Tibial nerve (tissue), 4 donors: ENCODE measurements at places on chromosomes 3 and 15. TPM values are rescaled to one million over a fixed set of nuclear protein-coding genes. Genes with fewer than 3 reads are reported as not detected.

- DNase-seq, result no peak
- H3K4me3 ChIP-seq, result no peak overlapping the region
- no peaks in the 10 kb centered on the region for H3K27me3 ChIP-seq
- H3K27ac ChIP-seq, result no peak overlapping the region
- no peaks in the 10 kb centered on the region for H3K4me1 ChIP-seq
Observed at GRCh38 chr3:117306299-117306698, 596.7 kb downstream of the TUSC7 start.

DNA sequence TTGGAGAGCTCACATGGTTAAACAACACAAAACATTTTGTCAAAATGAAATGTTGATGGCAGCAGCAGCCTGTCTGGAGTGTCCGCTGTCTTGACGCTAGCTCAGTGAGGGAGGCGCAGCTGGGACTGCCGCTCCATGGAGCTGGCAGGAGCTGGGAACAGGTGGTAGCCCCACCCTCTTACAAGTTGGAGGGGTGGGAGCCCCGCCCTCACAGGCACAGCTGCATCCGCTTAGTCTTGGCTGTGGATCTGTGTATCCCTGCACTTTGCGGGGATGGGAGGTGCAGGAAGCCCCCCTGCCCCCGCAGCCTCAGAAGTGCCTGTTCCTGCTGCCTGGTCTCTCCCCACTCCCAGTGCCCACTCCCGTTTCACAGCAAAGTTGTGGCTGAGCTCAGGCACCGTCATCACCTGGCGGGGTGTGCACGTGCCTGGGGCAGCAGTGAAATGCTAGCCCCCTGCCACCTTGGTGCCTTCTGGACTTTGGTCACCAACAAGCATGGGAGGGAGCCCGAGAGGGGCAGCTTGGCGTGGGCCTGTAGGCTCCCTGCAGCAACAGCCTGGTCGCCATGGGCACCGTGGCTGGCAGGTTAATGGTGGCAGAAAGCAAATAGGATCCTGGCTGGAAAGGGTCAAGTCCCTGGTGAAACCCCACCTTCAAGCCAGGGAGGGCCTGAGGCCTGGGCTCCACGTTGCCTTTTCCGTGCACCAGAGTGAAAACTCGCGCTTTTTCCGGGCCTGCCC lies 53.8 kb upstream of the CADM2 start:
- no peak overlapping the region for H3K27ac ChIP-seq
- no peaks in the 10 kb centered on the region for H3K4me1 ChIP-seq
- no peak overlapping the region for H3K4me3 ChIP-seq
- H3K36me3 ChIP-seq, result no peaks in the 10 kb centered on the region

GRCh38 chr15:25433118-25433865 lies 5.5 kb downstream of the UBE3A start:
- H3K27me3 ChIP-seq, result no peaks in the 10 kb centered on the region
- H3K4me3 ChIP-seq, result no peak overlapping the region
- H3K36me3 ChIP-seq, result no peaks in the 10 kb centered on the region
- H3K27ac ChIP-seq, result no peak overlapping the region
- no peaks in the 10 kb centered on the region for H3K4me1 ChIP-seq

- H3K36me3 ChIP-seq, result no peaks in the 10 kb centered on the region
- no peak overlapping the region for H3K27ac ChIP-seq
- no peak for DNase-seq
- peaks cover 24% of the 10 kb centered on the region for H3K4me1 ChIP-seq
- no peaks in the 10 kb centered on the region for H3K27me3 ChIP-seq
Observed at GRCh38 chr3:64659617-64659978, 28.2 kb downstream of the ADAMTS9 start.

DNA sequence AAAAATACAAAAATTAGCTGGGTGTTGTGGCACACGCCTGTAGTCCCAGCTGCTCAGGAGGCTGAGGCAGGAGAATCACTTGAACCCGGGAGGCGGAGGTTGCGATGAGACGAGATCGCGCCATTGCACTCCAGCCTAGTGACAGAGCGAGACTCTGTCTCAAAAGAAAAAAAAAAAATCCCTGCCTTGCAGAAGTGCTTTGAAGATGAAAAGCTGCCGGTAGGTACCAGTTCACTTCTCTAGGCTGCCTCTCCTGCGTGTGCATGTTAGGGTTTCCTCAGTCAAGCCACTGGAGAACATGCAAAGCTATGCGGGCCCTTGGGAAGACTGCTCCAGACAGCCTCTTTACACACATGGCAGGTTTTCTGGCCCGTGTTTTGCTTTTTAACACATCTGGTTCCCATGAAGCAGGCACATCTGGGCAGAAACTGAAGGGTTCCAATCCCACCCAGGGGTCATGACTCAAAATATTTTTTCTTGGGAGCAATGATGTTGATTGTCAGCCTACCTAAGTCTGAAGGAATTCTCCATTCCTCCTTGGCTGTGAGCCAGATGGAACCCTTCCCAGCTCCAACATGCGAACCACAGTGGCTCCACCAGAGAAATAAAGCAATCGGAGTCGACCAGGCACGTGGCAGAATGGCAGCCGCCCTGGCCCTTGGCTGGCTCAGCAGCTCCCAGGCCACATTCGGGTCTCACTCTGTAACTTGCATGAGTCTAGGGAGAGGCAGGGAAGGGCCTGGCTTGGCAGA lies 29.6 kb downstream of the MGLL start:
- H3K4me3 ChIP-seq, result no peak overlapping the region
- H3K27ac ChIP-seq, result no peak overlapping the region
- DNase-seq, result peak; percentile 78
- H3K4me1 ChIP-seq, result peaks cover 35% of the 10 kb centered on the region
- H3K36me3 ChIP-seq, result no peaks in the 10 kb centered on the region

DNA sequence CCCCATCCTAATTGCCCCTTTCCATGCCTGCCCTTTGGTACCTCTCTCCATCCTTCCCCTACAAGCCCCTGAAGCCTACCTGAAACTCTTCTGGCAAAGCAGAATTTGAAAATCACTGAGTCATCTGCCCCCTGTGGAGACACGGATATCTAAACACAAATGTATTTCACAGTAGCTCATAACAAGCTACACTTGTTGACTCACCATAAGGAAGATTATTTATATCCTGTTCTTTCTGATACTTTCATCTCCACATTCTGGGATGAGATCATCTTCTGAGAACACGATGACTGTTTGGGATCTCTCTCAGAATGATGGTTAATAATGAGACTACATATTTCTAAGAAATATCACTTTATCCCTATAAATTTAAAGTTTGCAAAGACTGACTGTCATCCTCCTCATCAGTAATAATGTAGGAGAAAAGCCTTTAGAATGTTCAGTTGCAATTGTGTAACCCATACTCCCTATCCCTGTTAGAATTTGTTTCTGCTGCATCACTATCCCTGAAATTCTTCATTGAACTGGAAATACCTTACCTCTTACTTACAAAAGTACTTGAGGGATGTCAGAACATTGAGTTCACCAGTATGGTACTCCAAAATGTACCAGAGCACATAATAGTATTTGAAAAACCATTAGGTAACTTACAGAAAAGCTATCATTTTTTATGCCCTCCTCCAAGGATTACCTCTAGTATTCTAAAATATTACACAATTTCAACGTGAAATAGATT lies 116.1 kb upstream of the IL12A start:
- H3K4me1 ChIP-seq, result no peaks in the 10 kb centered on the region
- H3K36me3 ChIP-seq, result no peaks in the 10 kb centered on the region
- H3K27ac ChIP-seq, result no peak overlapping the region
- no peaks in the 10 kb centered on the region for H3K27me3 ChIP-seq
- H3K4me3 ChIP-seq, result no peak overlapping the region

- no peak overlapping the region for H3K4me3 ChIP-seq
- H3K27me3 ChIP-seq, result no peaks in the 10 kb centered on the region
- H3K36me3 ChIP-seq, result no peaks in the 10 kb centered on the region
- no peak overlapping the region for H3K27ac ChIP-seq
Observed at GRCh38 chr3:26369133-26369532, 253.4 kb upstream of the LRRC3B start.

DNA sequence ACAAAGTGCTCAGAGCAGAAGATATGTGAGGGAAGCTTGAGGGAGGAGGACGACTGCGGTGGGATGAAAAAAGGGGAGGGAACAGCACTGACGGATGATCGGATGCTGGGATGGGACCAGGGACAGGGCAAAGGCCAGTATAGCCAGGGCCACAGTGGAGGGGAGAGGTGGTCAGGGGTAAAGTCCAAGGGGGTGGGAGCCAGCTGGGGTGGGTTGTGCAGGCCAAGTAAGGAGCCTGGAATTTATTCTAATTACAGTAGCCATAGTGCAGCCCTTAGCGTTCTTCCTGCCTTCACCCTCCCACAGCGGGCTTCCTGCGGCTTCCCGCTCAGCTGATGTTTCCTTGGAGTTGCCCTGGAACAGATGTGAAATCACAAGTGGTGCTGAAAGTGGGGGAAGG lies 7.6 kb upstream of the APEH start:
- H3K4me1 ChIP-seq, result peaks cover 7% of the 10 kb centered on the region
- peaks cover 6% of the 10 kb centered on the region for H3K27me3 ChIP-seq
- no peak for DNase-seq
- H3K36me3 ChIP-seq, result no peaks in the 10 kb centered on the region
- H3K4me3 ChIP-seq, result no peak overlapping the region
- no peak overlapping the region for H3K27ac ChIP-seq

GRCh38 chr3:183513046-183513706 lies 42.3 kb downstream of the KLHL6 start:
- no peak for DNase-seq
- H3K4me3 ChIP-seq, result no peak overlapping the region
- H3K36me3 ChIP-seq, result no peaks in the 10 kb centered on the region
- no peak overlapping the region for H3K27ac ChIP-seq
- H3K4me1 ChIP-seq, result no peaks in the 10 kb centered on the region

DNA sequence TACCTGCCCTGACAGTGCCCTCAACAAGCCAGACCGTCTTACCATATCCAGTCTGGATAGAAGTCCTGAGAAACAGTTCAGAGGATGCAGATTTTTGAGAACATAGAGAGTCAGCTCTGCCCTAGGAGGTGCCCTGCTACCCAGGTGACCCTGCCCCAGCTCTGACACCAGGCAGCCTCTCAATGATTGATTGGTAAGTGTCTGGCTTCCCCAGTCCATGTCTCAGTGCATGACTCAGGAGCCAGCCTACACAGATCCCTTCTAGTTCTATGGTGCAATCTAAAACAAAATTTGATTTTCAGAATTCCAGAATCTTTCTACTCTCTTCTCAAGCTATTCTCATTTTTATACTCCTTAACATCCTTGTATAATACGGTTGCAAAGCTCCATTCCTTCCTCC lies 292.1 kb downstream of the VPS13C start:
- H3K4me1 ChIP-seq, result no peaks in the 10 kb centered on the region
- H3K4me3 ChIP-seq, result no peak overlapping the region

The DUOX2 gene
- 1.9 TPM for total RNA-seq
